ENCODE measurements at places on chromosomes 12 and 14. TPM values are rescaled to one million over a fixed set of nuclear protein-coding genes. Genes with fewer than 3 reads are reported as not detected.

Gene FAM90A1
- total RNA-seq: not detected

Gene ERBB3
- 4.8 TPM for total RNA-seq

Gene GUCY2C
- not detected for total RNA-seq

Gene SOX5
- 2.2 TPM for total RNA-seq

Gene RNF31
- 29.5 TPM for total RNA-seq

Gene PIANP
- total RNA-seq: 0.35 TPM

Gene DIP2B
- total RNA-seq: 10.1 TPM

Gene G2E3
- total RNA-seq: 5.2 TPM

Gene HOXC5
- not detected for total RNA-seq

Gene KLRF2
- total RNA-seq: not detected

Gene KLHL33
- 0.70 TPM for total RNA-seq

Gene ANKRD33
- total RNA-seq: not detected

Gene ARMH4
- total RNA-seq: 6.2 TPM

Gene TC2N
- 11.1 TPM for total RNA-seq

Gene SOS2
- total RNA-seq: 29.5 TPM

Gene ANO2
- total RNA-seq: 12.6 TPM

Gene NEDD8
- total RNA-seq: 212 TPM

Gene APOF
- total RNA-seq: not detected

Gene AHSA1
- total RNA-seq: 205 TPM

Gene ANKS1B
- total RNA-seq: 1.2 TPM

Gene TAS2R30
- 0.67 TPM for total RNA-seq

Gene GPR132
- 1.3 TPM for total RNA-seq

Gene ZNF641
- 13.7 TPM for total RNA-seq

Gene AJUBA
- total RNA-seq: 10.9 TPM

Gene PRKAG1
- total RNA-seq: 92.8 TPM

Gene BHLHE41
- 39.1 TPM for total RNA-seq

Gene MMP14
- total RNA-seq: 22.5 TPM

Gene OR4K17
- not detected for total RNA-seq

Gene CLEC2A
- not detected for total RNA-seq

Gene OTOGL
- total RNA-seq: 0.19 TPM

Gene PRH2
- not detected for total RNA-seq

Gene ARHGEF25
- 14.3 TPM for total RNA-seq

Gene ITFG2
- total RNA-seq: 12.2 TPM

Gene CTSG
- 2.4 TPM for total RNA-seq

Gene CLECL1
- not detected for total RNA-seq

Gene LMNTD1
- total RNA-seq: not detected

Gene PZP
- total RNA-seq: 1.3 TPM

Gene PTPRQ
- total RNA-seq: 0.13 TPM

Gene CCDC38
- 0.08 TPM for total RNA-seq

Gene TAS2R13
- total RNA-seq: 0.27 TPM

Gene LRRC43
- total RNA-seq: 0.81 TPM

Gene TAS2R14
- total RNA-seq: 0.75 TPM

Gene TAS2R46
- not detected for total RNA-seq

Gene EML5
- total RNA-seq: 0.16 TPM

Gene ANHX
- total RNA-seq: not detected

Gene GPR84
- not detected for total RNA-seq

Gene STAB2
- total RNA-seq: 0.05 TPM

Gene MRPL42
- 39.9 TPM for total RNA-seq

Gene FAM222A
- total RNA-seq: 25.0 TPM

Gene KCNC2
- total RNA-seq: not detected

Data from Right ventricle myocardium superior (tissue), 1 donor.